ENCODE measurements at places on chromosomes 3 and 15.

GRCh38 chr15:83365370-83365938 lies 81.0 kb upstream of the BNC1 start:
- no peak for DNase-seq

DNA sequence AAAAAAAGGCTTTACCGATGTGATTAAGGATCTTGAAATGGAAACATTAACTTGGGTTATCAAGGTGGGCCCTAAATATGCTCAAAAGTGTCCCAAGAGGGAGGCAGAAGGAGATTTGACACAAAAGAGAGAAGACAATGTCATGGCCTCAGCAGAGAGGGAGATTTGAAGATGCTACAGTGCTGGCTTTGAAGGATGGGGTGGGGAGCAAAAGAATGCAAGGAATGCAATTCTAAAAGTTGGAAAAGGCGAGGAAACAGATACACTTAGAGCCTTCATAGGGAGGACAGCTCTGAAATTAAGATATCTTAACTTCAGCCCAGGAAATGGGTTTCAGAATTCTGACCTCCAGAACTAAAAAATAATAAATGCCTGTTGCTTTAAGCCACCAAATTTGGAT lies 314.5 kb upstream of the CCDC54 start:
- DNase-seq, result no peak

DNA sequence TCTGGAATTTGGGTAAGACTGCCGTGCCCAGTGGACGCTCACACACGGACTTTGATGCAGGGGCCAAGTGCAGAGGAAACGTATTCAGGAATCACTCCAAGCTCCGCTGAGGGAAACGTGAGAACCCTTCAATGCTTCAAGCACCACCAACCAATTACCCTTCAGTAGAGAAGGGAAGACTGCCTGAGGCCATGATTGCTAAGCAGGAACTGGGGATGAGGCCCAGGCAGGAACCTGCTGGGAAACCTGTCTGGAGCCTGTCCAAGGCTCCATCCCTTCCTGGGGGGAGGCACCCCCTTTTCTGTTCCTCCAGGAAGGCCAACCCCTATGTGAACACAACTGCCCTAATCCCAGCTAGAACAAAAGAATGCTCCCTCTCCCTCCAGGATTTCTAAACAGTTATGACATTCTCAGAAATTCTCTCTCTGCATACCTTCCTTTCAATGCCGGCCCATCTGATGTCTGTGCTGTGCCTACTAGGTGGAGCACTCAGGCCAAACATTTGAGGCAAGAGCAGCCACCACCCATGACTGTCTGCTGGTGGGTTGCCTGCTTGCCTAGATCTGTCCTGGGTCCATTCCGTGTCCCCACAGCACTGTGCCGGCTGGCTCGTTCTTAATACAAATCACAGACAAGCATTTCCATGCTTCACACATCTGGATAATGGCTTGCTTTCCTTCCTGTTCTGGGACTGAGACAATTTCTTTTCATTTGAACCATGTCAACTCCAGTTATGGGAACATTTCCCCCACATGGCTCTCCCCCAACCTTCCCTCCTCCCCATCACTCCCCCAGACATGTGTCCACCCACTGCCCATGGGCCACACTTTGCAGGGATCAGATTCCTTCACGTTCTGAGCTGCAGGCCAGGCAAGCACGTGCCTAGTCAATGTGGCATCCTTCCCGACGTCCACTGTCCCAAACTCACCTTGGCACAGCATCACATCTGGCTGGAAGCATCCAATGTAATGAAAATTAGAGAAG lies 149.4 kb downstream of the ADAMTS17 start:
- DNase-seq, result no peak

DNA sequence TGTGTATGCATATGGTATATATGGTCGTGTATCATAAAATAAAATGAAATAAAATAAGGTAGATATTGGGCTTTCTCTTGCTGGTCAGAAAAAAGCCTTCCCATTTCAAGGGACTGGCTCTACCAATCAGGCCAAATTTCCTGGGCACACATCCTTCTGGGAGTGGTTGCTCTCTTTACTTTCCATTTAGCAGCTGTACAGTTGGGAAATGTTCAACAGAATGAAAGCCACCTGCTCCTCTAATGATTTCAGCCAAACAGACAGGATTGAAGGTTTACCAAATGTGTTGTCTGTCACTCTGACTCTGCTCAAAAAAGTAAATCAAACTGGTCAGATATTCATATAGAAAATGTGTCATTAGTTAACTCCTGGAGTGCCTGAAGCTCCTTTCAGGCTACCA lies 380.4 kb downstream of the ROBO2 start:
- DNase-seq, result no peak

GRCh38 chr3:66407611-66408218 lies 93.1 kb downstream of the LRIG1 start:
- no peak for DNase-seq

- DNase-seq, result no peak
Observed at GRCh38 chr3:41118461-41119390, 80.6 kb upstream of the CTNNB1 start.
